ENCODE measurements at places on chromosomes 6 and 20.

DNA sequence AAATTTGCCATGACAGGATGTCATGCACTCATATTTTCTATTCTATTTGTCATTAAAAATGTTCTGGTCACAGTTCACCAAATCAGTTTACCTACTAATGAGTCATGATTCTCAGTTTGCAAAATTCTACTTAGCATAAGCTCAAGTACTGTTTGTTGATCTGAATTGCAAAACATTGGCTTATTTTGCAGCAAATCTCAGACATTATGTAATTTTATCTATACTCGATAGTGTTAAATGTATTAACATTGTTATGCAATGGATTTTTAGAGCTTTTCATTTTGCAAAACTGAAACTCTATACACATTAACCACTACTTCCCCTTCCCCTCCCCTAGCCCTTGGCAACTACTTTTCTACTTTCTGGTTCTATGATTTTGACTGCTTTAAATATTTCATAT, 213.8 kb upstream of the ZFP64 start:
- no peak for DNase-seq

- DNase-seq = no peak
These were observed 201.7 kb upstream of the RREB1 start for GRCh38 chr6:6905961-6906518.

- no peak for DNase-seq
These were observed 22.1 kb upstream of the SLC22A7 start for GRCh38 chr6:43275801-43276576.

DNA sequence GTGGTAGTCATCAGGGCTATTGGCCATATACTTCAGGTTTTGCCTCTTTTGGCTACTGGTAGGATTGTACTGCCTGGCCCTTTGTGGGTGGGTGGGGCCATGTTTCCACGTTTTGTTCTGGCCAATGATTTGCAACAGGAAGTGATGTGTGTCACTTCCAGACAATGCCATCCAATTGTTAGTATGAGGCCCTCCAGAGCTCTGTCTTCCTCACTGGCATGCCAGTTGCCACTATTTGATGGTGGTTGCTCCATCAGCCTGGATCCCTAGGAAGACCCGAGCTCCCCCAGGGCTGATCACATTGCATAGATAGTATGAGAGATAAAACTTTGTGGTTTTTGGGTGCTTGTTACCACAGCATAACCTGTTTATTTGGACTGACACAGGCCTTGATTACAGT, 7.7 kb upstream of the LRRN4 start:
- no peak for DNase-seq

- no peak for DNase-seq
These were observed 16.7 kb upstream of the CLIC5 start for GRCh38 chr6:46032110-46032998.

DNA sequence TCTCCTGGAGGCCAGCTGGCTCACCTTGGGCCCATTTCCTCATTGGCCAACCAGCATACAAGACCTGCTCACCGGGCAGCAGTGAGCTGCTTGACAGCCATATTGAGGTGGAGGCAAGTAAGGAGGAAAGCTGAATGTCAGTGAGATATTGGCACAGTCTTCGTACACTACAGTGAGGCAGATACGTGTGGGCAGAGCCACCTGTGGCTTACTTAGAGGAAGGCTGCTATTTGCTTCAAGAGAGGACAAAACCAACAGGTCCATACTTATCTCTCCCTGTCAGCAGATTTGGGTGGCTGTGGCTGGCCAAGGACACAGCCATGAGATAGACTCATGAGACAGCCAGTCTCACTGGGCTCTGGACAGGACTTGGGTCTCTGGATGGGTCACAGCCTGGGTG, 15.1 kb upstream of the MCM3 start:
- no peak for DNase-seq

- DNase-seq = no peak
These were observed 22.5 kb upstream of the PRIM2 start for GRCh38 chr6:57294862-57295445.

- DNase-seq = no peak
These were observed 267.1 kb upstream of the SGK1 start for GRCh38 chr6:134584847-134585516.

DNA sequence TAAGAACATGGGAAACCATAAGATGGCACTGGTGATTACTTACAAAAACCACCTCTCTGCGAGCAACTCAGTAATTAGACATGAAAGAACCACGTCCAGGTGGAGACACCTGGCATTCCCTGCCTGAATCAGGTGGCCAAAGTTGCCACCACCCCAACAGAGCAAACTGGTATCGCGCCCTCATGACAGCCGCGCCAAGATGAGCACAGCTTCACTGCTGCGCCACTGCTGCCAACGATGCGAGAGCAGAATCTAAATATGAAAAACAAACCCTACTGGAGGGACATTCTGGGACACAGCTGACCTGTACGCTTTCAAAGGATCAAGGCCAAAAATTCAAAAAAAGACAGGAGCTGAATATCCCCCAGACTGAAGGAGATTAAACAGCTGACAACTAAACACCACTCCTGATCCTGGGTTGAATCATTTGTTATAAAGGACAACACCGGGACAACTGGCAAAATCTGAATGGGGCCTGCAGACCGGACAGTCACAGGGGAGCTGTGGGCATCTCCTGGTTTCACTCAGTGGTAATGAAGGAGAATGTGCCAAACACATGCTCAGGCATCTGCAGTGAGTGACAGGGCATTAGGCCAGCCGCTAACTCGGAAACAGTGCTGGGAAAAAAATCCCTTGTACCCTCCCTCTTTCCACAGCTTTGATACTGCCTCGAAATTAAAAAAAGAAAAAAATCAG, 17.4 kb downstream of the CST7 start:
- DNase-seq = no peak

GRCh38 chr20:60049601-60050000, 91.4 kb downstream of the CDH26 start:
- no peak for DNase-seq

- no peak for DNase-seq
These were observed 6.7 kb downstream of the C6orf132 start for GRCh38 chr6:42135722-42136121.

DNA sequence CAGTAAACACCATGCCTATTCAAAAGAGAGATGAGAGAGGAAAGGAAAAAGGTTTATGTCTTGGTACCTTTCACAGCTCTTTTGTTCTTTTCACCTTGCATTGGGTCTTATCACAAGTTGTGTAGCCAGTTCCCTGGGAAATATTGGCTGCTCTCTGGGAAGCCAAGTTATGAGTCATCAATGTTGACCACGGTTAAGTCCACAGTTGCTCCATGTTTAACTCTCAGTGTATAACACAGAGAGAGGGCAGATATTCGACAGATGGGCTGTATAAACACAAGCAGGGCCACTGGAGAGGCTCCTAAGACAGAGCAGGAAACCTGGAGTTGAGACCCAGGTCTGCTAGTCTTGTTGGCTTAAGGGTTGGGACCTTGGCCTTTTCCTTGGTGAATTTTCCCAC, 718.6 kb downstream of the QKI start:
- DNase-seq = no peak

DNA sequence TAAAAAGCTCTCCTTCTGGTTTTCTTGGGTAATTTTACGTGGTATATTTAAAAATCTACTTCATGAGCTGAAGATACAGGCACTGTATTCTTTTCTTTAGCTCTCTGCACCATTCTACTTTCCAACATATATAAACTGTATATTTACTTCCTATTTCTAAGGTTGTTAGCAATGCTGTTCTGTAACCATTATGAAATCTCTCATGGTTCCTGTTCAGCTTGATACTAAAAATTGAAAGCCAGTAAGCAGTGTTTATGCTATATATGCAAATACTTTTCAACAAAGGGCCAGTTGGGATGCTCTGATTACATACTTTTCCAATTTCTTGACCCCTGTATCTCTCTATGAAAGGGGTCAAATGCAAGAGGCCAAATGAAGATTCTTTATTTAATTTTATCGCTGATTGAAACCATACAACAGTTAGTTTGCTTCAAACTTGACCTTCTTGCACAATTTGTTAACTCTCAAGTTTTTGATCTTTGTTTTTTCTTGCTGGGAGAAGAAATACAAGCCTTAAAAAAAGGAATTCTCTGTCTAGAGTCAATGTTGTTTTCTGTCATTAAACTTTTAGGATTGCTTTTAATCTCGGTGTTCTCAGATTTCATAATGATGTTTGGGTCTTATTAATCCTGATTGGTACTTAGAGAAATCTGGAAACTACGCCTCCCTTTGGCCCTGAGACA, 223.2 kb downstream of the PRL start:
- DNase-seq = no peak

GRCh38 chr20:6665621-6666355, 101.7 kb upstream of the BMP2 start:
- no peak for DNase-seq

- no peak for DNase-seq
These were observed 246.2 kb downstream of the LRFN2 start for GRCh38 chr6:40340957-40341356.

DNA sequence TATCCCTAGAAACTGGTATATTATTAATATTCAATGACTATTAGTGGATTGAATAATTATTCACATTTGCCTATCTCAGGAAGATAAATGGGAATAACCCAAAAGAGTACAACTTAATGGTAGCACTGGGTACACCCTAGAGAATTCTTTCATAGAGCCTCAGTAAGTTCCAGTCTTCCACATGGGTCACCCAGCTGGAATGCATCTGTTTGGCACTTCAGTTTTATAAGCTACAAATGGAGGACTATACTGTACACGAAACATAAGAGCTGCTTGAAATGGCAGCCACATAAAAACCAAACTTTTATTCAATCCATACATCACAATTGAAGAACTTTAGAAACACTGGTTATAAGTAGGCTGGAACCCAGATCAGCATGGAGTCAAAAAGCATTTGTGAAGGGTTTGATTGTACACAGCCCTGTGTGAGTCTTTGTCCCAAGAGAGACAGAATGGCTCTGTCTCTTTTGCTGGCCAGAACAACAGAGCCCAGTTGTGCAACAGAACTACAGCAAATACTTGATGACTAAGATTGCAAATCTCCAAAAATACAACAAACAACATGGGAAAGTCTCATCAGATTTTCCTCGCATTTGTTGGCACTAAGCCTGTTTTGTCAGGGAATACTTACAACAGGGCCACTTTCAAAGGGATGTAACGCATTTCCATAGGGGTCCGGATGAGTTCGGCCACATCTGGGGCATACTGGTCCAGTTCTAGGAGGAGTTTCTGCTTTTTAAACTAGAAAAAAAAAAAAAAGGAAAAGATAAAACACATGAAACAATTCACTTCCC, 39.5 kb downstream of the PIGU start:
- DNase-seq = peak; percentile 76

GRCh38 chr6:30938730-30939129, 2.0 kb upstream of the MUCL3 start:
- DNase-seq = no peak

- no peak for DNase-seq
These were observed 591 bp downstream of the IBTK start for GRCh38 chr6:82246802-82247504.

DNA sequence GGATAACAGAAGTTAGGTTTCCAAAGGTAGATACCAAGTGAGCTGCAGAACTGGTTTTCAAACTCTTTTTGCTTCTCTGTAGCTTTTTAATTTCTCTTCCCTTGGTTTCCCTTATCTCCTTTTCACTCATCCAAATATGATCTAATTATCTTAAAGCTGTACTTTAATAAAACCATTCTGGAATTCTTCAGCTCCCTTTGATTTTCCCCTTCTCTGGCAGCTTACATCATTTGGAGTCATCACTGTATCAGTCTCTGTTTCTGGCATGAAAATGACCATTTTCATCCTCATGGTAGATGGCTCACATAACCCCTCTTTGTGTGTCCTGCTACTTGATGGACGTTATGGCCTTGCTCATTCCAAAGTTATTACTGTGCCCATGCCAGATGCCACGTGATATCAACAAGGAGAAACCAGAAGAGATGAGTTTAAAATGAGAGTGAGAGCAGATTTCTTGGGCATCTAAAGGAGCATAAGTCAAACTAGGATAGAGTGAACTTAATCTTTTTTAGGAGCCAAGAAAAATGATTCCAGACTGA, 620.2 kb downstream of the QKI start:
- DNase-seq = no peak

- no peak for DNase-seq
These were observed at the start of gene BEND3 for GRCh38 chr6:107114926-107115694. BEND3 (minus strand) TSS chr6:107115515; CDS start chr6:107099285, 16,230 bp downstream.

GRCh38 chr6:158086504-158087223, 81.4 kb downstream of the SERAC1 start:
- DNase-seq = no peak

All from fibroblast of the conjunctiva (primary cell).